ENCODE measurements at places on chromosomes 1 and 21.

DNA sequence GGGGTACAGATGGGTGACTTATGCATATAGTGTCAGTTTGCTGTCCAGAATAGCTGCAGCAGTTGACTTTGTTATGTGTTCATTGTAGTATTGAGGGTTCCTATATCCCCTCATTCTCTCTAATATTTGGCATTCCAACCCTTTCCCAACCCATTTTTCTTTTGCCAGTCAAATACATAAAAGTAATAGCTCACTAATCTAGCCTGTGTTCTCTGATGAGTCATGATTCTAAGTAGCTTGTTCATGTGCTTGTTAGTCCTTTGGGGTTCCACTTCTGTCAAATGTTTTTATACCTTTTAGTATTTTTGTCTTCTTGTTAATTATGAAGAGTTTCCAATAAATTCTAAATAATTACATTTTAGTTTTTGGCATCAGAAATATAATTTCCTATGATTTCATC lies 99.2 kb upstream of the MROH9 start:
- no peak for DNase-seq

DNA sequence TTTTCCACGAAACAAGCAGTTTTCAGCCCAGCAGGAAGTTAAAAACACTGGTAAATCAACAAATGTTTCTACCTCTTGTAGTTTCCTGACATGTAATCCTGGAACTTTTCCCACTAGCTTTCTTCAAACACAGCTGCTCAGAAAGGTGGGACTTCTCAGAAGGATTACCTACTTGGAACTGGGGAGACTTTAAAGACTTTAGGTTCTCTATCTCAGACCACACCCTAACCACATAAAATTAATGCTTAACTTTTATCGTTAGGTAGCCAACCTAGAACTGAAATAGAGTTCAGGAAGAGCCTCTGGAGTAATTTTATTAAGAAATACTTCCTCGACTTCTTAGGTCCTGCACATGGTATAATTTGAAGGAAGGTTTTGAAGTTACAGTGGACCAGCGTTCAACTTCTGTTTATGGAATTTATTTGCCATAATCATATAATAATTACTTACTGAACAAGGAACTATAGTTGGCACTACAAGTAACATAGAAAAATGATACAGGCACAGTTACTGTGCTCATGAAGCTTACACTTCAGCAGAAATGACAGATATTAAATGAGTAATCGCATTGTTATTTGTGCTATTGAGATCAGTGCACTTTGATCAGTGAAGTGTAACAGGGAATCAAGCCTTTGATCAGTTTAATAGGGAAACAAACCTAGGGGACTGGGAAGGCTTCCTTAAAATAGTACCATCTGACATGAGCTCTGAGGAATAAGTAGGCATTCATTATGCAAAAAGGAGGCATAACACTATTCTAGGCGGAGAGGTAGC lies at the start of gene BCL2L15:
TSS of gene BCL2L15 (minus strand) at position 180 of the 774 bp plus-strand sequence. CDS start 206 bp downstream, outside the sequence.
- DNase-seq = no peak

GRCh38 chr1:38173848-38174247 lies 127.3 kb upstream of the POU3F1 start:
- DNase-seq = no peak

- no peak for DNase-seq
Observed at GRCh38 chr21:16086121-16086520, 356.3 kb downstream of the USP25 start.

GRCh38 chr1:213884402-213884801 lies 103.4 kb upstream of the PROX1 start:
- no peak for DNase-seq

DNA sequence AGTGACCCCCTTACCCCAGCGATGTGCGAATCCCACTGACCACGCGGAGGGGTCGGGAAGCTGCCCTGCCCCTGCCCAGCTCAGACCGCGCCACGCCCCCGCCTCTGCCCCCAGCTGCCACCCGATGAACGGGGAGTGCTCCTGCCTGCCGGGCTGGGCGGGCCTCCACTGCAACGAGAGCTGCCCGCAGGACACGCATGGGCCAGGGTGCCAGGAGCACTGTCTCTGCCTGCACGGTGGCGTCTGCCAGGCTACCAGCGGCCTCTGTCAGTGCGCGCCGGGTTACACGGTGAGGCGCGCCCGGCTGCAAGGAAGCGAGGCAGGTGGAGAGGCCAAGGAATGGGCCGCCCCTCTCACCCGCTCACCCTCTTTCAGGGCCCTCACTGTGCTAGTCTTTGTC lies 11.9 kb upstream of the LRRC71 start:
- DNase-seq = no peak

- no peak for DNase-seq
Observed at GRCh38 chr1:198861636-198862035, 222.8 kb downstream of the PTPRC start.

DNA sequence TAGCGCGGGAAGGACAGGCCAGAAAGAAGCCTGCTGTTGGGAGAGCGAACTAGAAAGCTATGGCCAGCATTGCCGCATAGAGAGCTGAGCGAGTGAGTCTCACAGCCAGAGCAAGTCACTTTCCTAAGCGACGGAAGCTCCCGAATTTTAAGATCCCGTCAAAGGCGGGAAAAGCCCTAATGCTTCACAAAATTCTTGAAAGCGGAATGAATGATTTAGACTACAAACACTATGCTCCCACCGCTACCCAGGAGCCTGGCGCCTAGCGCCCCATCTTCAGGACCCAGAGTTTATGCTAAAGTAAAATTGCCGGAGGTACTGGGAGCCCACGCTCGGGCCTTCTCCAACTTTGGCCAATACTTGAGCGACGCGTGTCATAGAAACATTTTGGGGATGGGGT lies 409.9 kb upstream of the ESRRG start:
- no peak for DNase-seq
